ENCODE measurements at places on chromosomes 3 and 15. TPM values are rescaled to one million over a fixed set of nuclear protein-coding genes. Genes with fewer than 3 reads are reported as not detected.
A peak's percentile ranks its signal among the peaks of the same experiment; 100 is the strongest.

Gene CFAP92
- 1.3 TPM for total RNA-seq

Gene CPEB1
- total RNA-seq = 1.0 TPM

Gene CADPS
- not detected for total RNA-seq

Gene LEKR1
- total RNA-seq = 5.1 TPM

Gene ST8SIA2
- total RNA-seq = not detected

Gene ATP13A5
- not detected for total RNA-seq

Gene OSTN
- total RNA-seq = not detected

Gene BSN
- total RNA-seq = 0.16 TPM

Gene FRMD5
- total RNA-seq = not detected

Gene CLDN18
- not detected for total RNA-seq

DNA sequence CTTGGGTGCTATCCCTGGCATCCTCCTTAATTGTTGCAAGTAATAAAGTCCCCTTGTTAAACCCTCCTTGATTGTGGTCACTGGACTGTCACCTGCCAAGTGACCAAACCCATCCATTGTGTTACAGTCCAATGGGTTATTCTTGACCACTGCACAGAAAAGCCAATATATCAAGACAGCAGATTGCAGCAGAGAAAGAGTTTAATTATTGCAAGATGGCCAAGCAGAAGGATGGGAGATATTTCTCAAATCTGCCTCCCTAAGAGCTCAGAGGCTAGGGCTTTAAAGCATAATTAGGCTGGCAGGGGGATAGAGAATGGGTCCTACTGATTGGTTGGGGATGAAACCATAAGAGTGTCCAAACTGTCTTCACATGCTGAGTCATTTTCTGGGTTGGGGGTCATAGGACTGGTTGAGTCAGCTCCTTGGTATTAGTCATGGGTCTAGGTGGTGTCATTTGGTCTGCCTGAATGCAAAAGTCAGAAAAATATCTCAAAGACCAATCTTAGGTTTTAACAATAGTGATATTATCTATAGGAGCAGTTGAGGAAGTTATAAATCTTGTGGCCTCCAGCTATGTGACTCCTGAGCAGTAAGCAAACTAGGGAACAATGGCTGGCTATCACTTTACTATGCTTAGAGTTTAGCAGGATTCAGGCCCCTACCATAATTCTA is 19.1 kb upstream of the XYLB start:
- no peaks in the 10 kb centered on the region for H3K4me1 ChIP-seq
- no peaks in the 10 kb centered on the region for H3K36me3 ChIP-seq
- H3K27me3 ChIP-seq = no peaks in the 10 kb centered on the region

GRCh38 chr3:77052051-77052501 is 12.2 kb downstream of the ROBO2 start:
- H3K4me3 ChIP-seq = no peak overlapping the region
- H3K27ac ChIP-seq = no peak overlapping the region
- H3K27me3 ChIP-seq = no peaks in the 10 kb centered on the region
- no peaks in the 10 kb centered on the region for H3K36me3 ChIP-seq
- no peak for DNase-seq
- no peaks in the 10 kb centered on the region for H3K4me1 ChIP-seq

- H3K36me3 ChIP-seq = peaks cover 5% of the 10 kb centered on the region
- H3K4me3 ChIP-seq = no peak overlapping the region
- H3K4me1 ChIP-seq = no peaks in the 10 kb centered on the region
- H3K27me3 ChIP-seq = no peaks in the 10 kb centered on the region
- no peak overlapping the region for H3K27ac ChIP-seq
- DNase-seq = peak; percentile 58
Measured at GRCh38 chr15:34241376-34242330, 16.8 kb downstream of the EMC4 start.

GRCh38 chr3:32934150-32934742 is 17.2 kb upstream of the CCR4 start:
- no peak overlapping the region for H3K4me3 ChIP-seq
- H3K27ac ChIP-seq = no peak overlapping the region
- H3K4me1 ChIP-seq = no peaks in the 10 kb centered on the region
- no peaks in the 10 kb centered on the region for H3K36me3 ChIP-seq
- no peak for DNase-seq
- H3K27me3 ChIP-seq = no peaks in the 10 kb centered on the region

DNA sequence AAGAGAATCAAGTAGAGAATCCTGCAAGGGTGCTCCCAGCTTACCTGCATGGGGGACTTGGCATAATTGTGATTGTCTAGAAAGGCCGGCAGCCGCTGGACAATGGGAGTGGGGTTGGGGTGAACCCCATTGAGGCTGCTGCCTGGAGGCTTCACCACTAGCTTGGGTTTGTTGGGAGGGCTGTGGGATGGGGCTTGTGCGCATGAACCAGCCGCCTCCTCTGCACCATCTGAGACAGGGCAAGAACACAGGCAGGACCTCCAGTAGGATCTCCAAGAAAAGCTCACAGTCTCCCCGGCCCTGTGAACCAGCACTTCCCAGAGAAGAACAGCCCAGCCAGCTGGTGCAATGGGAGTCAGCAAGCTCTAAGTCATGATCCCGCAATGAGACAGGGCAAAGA is 39.8 kb downstream of the SEMA3G start:
- no peak overlapping the region for H3K4me3 ChIP-seq
- H3K27ac ChIP-seq = no peak overlapping the region
- H3K27me3 ChIP-seq = no peaks in the 10 kb centered on the region
- no peaks in the 10 kb centered on the region for H3K36me3 ChIP-seq
- DNase-seq = no peak

- no peaks in the 10 kb centered on the region for H3K36me3 ChIP-seq
- H3K27me3 ChIP-seq = no peaks in the 10 kb centered on the region
- no peaks in the 10 kb centered on the region for H3K4me1 ChIP-seq
- no peak overlapping the region for H3K27ac ChIP-seq
- H3K4me3 ChIP-seq = no peak overlapping the region
Measured at GRCh38 chr3:126996905-126997304, 14.0 kb downstream of the PLXNA1 start.

DNA sequence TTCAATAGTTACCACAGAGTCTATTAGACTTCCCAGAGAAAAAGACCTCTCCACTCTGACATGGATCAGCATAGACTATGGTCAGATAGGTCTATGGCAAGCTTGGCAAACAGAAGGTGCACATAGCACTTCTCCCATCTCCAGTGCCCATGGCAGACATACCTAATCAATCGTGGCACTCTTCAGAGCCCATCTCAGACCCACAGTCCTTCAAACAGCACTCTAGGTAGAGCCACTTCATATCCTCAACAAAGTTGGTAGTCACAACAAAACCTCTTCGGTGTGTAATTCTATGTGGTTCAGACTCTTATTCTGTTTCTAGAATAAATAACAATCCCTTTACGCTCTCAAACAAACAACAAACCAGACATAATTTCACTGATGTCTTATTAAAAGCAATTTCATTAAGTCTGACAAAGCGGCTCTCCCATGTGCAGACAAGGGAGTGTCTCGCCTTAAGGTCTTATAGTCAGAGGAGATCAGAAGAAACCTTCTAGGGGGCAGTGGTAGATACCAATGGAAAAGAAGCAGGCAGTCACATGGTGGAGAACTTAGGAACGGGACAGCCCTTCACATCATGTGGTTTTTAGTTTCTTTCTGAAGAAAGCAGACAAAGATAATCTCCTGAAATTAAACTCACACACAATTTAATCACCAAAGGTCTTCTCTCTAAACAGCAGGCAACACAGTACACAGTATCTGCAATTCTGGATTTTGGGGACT is 483.4 kb downstream of the FOXP1 start:
- H3K4me1 ChIP-seq = peaks cover 35% of the 10 kb centered on the region
- H3K36me3 ChIP-seq = peaks cover 13% of the 10 kb centered on the region
- DNase-seq = no peak
- H3K27ac ChIP-seq = peak overlapping the region; percentile 44

- H3K4me1 ChIP-seq = no peaks in the 10 kb centered on the region
- no peaks in the 10 kb centered on the region for H3K27me3 ChIP-seq
- no peak for DNase-seq
- H3K4me3 ChIP-seq = no peak overlapping the region
Measured at GRCh38 chr3:62039586-62039985, 333.8 kb downstream of the FEZF2 start.

DNA sequence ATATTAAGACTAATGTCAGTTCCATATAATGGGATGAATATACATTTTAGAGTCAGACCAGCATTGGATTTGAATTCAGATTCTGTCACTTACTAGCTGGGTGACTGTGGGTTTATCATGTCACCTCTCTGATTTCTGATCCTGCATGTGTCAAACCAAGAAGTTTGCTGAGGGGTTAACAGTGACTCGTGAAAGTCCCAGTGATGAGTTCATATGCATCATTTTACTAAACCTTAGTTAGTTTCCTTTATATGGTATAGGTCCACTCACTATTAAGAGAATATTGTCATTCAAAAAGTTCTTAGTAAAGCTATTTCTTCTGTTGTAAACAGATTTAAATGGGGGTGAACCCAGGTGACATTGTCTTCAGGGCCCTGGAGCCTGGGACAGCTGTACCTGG is 102.3 kb downstream of the ZNF621 start:
- no peak overlapping the region for H3K4me3 ChIP-seq
- H3K27ac ChIP-seq = no peak overlapping the region
- no peaks in the 10 kb centered on the region for H3K27me3 ChIP-seq
- H3K4me1 ChIP-seq = no peaks in the 10 kb centered on the region

DNA sequence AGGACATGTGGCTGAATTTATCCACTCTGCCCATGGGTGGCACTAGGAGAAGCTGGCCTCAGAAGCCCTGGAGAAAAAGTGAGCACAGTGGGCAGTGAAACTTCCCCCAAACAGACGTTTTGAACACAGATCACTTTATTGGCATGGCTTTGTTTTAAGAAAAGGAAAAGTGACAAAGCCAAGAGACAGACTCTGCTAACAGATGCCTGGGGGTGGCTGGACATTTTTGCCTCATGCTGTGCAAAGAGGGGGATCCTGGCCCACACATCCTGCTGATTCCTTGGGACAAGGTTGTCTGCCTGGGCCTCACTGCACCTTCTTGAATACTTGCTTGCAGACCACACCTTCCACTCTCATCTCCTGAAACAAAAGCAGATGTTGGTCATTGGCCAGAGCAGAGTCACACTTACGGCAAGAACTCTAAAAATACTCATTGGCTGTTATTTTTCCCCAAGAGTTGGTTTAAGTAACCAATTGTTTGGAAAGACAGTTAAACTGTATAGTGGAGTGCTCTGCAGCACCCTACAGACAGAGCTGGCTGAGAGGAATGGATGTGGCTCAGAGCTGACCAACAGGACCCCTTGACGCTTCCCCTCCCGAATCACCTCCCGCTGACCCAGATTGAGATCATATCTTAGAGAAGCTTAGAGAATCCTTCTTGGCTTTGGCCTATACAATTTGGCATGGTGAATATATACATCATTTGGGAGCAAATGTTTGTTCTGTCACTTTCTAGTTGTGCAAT is 22.0 kb downstream of the RBP1 start:
- H3K4me3 ChIP-seq = no peak overlapping the region
- H3K27me3 ChIP-seq = no peaks in the 10 kb centered on the region
- H3K36me3 ChIP-seq = no peaks in the 10 kb centered on the region
- no peak overlapping the region for H3K27ac ChIP-seq
- DNase-seq = no peak

DNA sequence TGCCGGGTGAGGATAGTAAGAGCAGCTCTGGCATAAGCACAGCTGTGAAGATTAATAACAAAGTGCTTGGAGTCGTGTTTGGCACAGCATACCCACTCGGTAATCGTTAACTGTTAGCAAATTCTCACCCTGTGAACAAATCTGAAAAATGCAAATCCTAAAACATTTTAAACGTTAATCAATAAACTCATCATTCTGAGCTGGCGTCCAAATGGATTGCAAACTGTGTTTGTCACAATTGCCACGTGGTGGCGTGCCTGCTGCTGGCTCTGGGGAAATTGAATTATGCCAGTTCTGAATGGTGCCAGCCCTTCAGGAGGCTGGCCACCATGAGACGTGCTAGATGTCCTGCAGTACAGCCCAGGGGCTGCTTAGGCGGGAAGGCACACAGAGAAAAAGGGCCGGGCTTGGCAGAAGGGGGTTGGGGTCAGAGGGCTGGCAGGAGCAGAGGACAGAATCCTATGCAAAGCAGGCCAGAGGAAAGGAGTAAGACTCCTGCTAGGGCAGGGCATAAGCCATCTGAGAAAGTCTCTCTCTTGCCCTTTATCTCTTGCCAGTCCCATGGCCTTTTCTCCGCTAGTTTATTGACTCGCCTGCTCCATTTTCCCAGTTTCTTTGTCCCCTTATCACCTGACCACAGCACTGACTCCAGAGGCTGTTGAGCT is 22.1 kb upstream of the POLG start:
- H3K27ac ChIP-seq = no peak overlapping the region
- H3K36me3 ChIP-seq = no peaks in the 10 kb centered on the region
- no peak for DNase-seq
- H3K4me1 ChIP-seq = peaks cover 4% of the 10 kb centered on the region

DNA sequence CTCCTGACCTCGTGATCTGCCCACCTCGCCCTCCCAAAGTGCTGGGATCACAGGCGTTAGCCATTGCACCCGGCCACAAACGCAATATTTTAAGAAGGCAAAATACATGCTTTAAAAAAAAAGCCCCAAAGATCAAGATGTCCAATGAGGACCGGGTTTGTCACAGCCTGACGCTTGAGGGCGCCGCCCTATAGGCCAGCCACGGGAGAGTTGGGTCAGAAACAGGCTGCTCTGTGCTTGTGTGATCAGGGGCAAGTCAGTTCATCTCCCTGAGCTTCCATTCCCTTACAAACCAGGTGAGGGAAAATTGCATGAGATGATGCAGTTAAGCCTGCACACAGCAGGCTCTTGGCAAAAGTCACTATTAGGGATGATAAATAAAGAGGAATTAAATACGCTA is 23.9 kb downstream of the FAM174B start:
- H3K36me3 ChIP-seq = no peaks in the 10 kb centered on the region
- H3K4me3 ChIP-seq = no peak overlapping the region
- no peak for DNase-seq

GRCh38 chr15:66646308-66646707 is 55.7 kb upstream of the SMAD6 start:
- H3K27ac ChIP-seq = no peak overlapping the region
- no peaks in the 10 kb centered on the region for H3K36me3 ChIP-seq
- no peak overlapping the region for H3K4me3 ChIP-seq
- DNase-seq = no peak
- H3K4me1 ChIP-seq = no peaks in the 10 kb centered on the region

GRCh38 chr3:120193554-120193953 is 91.5 kb downstream of the GPR156 start:
- H3K27ac ChIP-seq = no peak overlapping the region
- no peaks in the 10 kb centered on the region for H3K36me3 ChIP-seq
- no peaks in the 10 kb centered on the region for H3K27me3 ChIP-seq
- H3K4me1 ChIP-seq = no peaks in the 10 kb centered on the region
- no peak overlapping the region for H3K4me3 ChIP-seq
- DNase-seq = no peak

- DNase-seq = peak; percentile 18
- no peaks in the 10 kb centered on the region for H3K4me1 ChIP-seq
- H3K4me3 ChIP-seq = peak overlapping the region; percentile 42
- no peaks in the 10 kb centered on the region for H3K36me3 ChIP-seq
- H3K27me3 ChIP-seq = no peaks in the 10 kb centered on the region
- peak overlapping the region; percentile 57 for H3K27ac ChIP-seq
Measured at GRCh38 chr3:142027735-142028134, 121.6 kb downstream of the TFDP2 start.

GRCh38 chr15:95131131-95131556 is 899.8 kb downstream of the MCTP2 start:
- no peak overlapping the region for H3K4me3 ChIP-seq
- no peaks in the 10 kb centered on the region for H3K4me1 ChIP-seq
- H3K27ac ChIP-seq = no peak overlapping the region
- DNase-seq = no peak

Measured in naive thymus-derived CD4-positive, alpha-beta T cell (primary cell).